MM.1S (cell line): ENCODE measurements at places on chromosomes 1 and 21.

DNA sequence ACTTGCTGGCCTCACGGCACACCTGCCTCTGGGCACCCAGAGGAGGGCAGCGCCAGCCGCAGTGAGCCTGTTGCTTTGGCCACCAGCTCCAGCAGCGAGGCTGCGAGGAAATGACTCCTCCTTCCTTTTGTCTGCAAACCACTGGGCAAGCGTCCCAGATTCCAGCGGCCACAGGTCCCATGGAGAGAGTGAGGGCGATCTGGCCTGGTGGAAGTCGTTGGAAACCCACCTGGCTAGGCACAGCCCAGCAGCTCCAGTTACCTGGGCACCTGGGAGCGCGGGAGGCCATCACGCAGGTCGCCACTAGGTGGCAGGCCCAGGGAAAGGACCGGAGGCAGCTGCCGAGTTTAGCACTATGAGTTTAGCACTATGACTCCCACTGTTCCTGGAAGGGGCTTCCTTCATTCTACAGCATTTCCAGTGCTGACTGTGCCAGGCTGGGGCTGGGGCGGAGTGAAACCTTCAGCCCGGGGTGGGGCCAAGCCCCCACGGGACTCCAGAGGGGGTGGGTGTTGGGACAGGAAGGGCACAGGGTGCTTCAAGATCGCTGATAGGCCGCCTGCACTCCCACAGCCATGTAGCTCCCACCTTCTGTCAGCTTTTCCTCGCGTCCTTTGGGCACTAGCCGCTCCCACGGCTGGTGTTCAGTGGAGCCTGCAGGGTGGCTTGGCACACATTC lies 1.1 kb upstream of the ESPN start:
- peak; percentile 54 for DNase-seq

DNA sequence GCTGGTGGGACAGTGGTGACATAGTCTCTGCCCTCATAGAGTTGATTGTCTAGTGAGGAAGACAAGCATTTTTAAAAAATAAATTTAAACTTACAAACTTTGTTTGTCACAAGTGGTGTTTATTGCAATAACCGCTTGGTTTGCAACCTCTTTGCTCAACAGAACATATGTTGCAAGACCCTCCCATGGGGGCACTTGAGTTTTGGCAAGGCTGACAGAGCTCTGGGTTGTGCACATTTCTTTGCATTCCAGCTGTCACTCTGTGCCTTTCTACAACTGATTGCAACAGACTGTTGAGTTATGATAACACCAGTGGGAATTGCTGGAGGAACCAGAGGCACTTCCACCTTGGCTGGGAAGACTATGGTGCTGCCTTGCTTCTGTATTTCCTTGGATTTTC lies 58.4 kb downstream of the LAMC2 start:
- no peak for DNase-seq

- DNase-seq: no peak
These were observed 5.1 kb upstream of the EPS8L3 start for GRCh38 chr1:109768820-109769219.

- no peak for DNase-seq
These were observed 15.6 kb downstream of the RUNX3 start for GRCh38 chr1:24914226-24915069.

GRCh38 chr1:41430582-41430981 lies 53.9 kb downstream of the EDN2 start:
- no peak for DNase-seq

DNA sequence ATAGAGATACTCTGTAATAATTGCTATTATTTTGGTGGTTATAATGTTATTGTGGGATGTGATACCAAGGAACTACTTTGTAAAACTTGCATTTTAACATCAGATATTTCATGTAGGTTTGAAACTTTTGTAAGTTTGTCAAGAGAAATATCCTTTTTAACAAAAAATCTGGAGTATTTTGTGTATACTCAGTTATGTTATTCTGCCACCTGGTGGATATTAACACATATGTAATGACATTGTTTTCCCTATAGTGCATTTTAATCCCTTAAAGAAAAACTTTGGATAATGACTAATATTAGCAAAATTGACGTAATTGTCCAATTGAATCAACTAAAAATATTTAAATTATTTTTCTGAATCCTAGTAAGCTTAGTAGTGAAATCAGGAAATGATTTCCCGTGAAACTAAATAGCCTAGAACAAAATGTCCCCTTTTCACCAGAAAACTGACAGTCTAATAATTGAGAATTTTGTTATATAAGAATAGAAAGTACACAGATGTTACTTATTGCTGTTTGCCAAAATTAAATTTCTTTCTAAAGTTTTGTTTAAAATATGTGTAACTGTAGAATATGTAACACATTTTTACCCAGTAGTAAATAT lies 39.6 kb downstream of the KCTD3 start:
- DNase-seq: peak; percentile 19

DNA sequence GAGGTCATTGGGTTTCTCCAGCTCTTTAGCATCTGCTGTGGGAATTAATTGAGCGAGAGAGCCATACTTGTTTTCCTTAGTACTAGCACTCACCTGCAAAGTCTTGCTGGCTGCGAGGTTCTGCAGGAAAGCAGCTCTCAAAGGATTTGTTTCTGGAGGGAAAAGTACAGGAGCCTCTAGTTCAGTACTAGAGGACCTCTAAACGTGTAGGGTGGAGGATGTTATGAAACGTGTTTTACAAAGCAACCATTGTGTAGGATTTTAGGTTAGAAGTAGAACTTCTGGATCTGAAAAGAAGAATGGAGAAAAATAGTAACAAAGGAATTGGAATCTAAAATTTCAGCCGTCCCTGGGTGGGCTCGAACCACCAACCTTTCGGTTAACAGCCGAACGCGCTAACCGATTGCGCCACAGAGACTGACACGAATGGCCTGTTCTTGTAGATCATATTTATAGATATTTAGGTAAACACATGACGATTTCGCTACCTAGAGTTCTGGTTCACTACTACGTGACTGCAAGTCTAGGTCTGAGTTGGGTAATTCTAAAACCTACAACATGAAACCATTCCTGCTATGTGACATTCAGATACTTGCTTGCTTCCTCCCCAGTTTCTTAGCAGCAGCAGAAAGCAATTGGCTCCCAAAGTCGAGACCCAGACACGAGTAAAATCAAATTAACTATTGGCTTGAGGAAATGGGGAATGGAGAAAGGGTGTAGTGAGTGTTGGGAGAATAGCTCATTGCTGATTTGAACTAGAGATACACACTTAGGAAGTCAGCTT lies 60.2 kb upstream of the CFAP126 start:
- DNase-seq: no peak

DNA sequence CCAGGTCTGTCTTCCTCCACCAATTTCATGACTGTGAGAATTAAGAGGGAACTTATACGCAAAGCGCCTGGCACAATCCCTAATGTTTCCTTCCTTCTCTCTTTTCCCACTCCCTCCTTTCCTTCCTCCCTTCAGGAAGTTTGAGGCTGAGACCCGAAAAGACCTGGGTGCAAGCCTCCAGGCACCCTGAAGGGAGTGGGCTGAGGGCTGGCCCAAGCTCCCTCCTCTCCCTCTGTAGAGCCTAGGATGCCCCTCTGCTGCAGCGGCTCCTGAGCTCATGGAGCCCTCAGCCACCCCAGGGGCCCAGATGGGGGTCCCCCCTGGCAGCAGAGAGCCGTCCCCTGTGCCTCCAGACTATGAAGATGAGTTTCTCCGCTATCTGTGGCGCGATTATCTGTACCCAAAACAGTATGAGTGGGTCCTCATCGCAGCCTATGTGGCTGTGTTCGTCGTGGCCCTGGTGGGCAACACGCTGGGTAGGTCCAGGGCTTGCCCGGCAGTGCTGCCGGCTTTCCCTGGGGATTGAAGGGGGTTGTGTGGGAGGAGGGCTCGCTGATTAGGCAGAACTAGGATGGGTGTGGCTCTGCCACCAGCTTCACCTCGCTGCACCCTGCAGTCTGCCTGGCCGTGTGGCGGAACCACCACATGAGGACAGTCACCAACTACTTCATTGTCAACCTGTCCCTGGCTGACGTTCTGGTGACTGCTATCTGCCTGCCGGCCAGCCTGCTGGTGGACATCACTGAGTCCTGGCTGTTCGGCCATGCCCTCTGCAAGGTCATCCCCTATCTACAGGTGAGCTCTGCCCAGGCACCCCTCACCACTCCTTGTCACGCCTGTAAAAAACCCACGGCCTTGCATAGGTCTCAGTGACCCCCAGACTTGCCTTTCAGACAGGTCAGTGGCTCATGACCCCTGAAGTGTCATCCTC lies 1.7 kb downstream of the HCRTR1 start:
- DNase-seq: no peak

DNA sequence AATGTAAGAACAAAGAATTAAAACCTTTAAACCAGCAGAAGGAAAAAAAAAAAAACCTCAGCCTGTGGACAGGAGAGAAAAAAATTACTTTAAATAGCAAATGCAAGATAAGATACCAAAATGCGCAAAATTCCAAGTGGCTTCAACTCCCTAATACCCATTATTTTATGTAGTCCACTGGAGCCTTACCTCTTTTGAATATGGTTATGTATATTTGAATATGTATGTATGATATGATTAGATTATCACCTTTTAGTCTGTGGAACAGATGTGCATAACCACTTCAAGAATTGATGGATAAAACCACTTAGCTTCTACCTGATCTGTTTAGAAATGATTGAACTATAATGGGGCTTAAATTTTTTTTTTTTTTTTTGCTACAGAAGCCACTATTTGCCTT lies 52.4 kb upstream of the C1orf115 start:
- no peak for DNase-seq

- no peak for DNase-seq
These were observed 102.0 kb downstream of the DIRAS3 start for GRCh38 chr1:67948151-67949080.

DNA sequence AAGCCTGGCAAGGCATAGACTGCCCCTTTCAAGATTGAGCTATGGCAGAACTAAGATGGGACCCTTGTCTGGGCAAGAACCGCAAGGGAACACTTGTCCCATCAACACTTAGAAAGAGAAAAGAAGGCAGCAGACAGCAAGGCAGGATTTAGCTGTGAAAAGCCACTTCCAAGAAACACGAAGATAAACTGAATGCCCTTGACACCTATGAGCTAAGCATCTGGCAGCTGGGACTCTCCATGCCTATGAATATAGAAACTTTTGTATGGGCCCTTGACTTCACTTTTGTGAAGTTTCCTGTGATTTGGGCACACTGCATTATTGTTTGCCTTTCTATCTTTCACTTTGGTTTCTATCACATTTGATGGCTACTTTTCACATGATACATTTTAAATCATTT lies 24.9 kb upstream of the CACNA1E start:
- no peak for DNase-seq

DNA sequence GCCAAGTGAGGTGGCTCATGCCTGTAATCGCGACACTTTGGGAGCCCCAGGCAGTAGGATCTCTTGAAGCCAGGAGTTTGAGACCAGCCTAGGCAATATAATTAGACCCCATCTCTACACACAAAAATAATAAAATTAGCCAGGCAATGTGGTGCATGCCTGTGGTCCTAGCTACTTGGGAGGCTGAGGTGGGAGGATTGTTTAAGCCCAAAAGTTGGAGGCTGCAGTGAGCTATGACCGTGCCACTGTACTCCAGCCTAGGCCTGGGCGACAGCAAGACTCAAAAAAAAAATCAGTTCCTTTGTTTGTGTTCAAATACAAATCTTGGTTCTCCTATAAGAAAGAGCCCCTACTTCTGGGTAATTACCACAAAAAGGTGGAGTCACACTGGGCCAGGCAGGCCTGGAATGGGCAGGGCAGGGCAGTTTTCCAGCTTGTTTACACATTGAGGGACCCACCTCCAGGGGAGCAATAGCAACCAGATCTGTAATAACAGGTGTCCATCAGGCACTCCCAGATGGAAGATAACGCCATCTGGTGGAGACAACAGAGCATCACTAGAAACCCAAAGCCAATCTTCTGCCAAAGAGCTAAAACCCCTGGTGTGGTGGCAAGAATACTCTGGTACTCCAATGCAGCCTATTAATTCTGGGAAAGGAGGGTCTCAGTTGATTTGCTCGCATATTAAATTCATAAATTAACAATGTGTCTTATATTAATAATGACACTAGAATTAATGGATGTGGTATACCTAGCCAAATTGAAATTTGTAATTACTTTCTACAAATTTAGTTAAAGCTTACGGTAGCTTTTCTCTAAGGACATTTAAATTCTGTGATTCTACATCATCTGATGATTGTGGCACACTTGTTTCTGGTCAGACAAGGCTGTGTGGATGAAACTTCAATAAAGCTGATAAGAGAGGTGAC lies 13.2 kb downstream of the PPP1R15B start:
- DNase-seq: peak; percentile 90

DNA sequence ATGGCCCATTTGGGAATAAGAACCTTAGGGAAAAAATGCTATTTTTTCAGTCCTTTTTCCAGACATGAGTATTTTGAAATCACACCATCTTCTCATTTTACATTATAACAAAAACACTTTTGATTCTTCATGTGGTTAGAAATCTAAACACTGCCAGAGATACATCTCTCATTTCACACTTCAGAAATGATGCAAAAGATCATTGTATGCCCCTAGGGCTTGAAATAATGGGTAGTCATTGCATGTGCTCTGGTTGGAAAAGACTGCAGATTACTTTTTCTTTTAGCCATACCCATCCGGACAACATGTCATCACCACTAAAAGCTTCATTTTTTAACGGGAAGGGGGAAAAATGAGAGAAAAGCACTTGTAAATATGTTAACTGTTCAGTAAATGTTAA lies 1152.2 kb upstream of the ADGRL4 start:
- DNase-seq: no peak

DNA sequence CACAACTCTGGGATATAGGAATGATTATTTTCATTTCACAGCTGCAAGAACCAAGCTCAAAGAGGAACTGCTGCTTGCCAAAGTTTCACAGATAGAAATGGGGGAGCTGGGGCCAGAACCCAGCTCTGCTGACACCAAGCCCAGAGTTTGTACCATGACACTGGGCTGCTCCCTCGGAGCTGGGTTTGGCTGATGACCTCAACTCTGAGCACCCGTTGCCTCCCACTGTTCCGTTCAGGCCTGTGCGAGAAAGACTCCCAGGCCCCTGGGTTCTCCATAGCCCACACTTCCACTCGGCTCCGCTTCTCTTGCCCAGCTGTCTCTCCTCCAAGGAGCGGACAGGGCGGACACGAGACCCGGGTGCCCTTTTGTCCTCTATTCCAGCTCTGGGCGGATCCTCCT lies 55.2 kb downstream of the NGF start:
- DNase-seq: no peak

DNA sequence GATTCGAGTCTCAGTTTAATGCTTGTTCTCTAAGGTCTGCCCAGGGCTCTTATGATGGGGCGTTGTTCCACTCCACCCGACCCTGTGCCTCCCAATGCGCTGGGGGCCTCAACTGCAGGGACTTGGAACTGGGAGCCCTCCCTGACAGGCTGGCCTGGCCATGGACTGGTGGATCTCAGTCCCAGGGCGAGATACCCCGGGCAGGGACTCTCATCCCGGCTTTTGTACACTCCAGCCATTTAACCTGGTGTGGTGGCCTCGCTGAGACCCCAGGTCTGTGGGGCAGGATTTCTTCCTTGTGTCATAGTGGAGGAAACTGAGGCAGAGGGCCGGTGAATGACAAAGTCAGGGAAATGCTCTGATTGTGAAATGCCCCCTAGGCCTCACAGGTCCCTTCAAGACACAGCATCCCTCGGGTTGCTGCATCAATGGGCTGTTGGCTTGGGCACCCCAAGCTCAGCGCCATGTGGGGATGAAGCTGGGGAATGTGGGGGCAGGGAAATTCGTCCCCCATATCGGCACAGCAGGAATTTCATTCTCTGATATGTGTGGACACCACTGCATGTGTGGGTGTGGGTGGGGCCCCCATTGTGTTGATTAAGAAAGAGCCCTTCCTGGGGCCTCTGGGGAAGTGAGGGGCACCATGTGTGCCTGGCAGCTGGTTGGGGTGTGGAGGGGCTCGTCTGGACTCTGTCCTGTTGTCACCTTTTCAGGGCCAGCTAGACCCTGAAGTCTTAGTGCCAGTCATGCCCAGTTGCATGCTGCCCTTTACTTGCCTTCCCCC lies 19.9 kb upstream of the ZNF678 start:
- DNase-seq: no peak

- no peak for DNase-seq
These were observed 64.2 kb downstream of the VPS13D start for GRCh38 chr1:12294076-12294475.
